ENCODE measurements at places on chromosomes 6 and 20. TPM values are rescaled to one million over a fixed set of nuclear protein-coding genes. Genes with fewer than 3 reads are reported as not detected.

- DNase-seq = no peak
Measured at GRCh38 chr6:31010393-31011060, at the start of gene MUC22. MUC22 (plus strand) TSS chr6:31010474; CDS start chr6:31010707, 233 bp downstream.

- DNase-seq = no peak
Measured at GRCh38 chr20:46111028-46111835, 6.9 kb upstream of the CD40 start.

ZC3H12D gene
- 248 TPM for total RNA-seq

RNF182 gene
- total RNA-seq = 0.25 TPM

DNA sequence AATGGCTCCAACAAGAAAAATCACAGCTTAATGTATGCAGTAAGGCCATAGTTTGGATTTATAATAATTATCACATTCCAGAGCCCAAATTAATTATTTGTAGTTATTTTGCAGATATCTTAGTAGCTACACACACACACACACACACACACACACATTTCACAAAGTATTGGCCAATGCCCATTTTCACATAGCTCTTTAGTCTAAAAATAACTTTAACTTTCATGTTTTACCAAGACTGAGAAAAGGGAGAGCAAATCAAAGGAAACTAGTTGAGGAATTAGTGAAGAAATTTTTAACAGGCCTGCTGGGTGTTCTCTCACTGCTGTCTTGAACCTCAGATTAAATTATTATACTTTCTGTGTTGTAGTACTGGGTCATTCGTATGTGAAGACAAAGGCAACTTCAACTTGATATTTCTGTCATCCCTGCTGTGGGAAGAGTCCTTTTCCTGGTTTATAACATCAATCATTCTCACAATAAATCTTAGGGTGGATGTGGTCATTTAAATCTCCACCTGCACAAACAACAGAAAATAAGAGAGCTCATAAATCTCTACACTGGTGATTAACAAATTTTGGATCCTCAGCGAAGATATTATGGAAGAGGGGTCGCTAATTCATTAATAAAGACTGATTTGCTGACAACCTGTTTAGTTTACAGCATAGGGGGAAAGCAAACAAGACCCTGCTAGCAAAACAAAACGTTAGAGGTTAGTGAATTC lies 1.6 kb upstream of the TCF21 start:
- DNase-seq = no peak

DNA sequence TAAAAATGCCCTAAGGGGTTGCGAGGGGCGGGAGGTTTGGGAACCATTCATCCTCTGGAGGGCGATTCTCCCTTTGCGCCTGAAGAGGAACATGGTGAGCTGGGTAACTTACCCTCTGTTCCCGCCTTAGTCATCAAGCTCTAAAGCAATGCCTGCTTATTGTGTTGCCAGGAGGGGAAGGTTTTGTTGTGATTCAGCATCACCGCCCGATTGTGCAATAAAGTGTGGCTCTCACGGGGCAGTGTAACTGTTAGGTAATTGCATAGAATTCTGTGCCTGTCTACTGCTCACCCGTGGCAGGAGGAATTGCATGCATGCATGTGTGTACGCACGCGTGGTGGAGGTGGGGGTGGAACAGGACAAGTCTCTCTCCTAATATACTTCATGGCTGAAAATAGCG lies 95.5 kb upstream of the AGPAT4 start:
- DNase-seq = no peak

DNA sequence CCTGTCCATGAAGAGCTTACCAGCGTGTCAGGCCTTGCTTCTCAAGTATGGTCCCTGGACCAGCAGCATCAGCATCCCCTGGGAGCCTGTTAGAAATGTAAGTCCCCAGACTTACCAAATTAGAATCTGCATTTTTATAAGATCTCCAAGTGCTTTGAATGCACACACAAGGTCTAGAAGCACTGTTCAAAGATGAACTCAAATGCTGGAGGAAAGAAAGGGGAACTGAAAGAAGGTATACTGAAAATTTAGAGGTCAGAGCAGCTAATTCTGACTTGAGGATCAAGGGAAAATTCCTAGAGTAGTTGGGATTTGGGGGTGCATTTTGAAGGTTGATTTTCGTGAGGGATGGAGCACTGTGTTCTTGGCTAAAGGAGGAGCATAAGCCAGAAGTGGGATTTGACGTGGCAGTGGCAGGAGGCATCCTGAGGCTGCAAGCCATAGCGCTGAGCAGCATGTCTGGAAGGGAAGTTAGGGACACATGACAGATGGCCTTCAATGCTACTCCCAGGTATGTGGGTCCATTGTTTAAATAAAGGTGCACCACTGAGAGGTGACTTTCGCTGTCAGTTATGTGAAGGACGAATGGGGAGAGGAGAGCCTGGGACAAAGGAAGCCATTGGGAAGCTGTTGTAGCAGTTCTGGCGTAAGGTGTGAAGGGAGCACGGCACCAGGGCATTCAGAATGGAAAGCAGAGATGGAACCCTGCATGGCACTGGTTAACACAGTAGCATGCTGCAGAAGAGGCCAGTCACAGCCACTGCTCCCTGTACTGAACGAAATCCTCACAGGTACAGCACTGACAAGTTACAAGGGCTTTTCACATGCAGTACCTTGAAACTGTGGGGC lies 36.2 kb downstream of the ARMC2 start:
- no peak for DNase-seq

DNA sequence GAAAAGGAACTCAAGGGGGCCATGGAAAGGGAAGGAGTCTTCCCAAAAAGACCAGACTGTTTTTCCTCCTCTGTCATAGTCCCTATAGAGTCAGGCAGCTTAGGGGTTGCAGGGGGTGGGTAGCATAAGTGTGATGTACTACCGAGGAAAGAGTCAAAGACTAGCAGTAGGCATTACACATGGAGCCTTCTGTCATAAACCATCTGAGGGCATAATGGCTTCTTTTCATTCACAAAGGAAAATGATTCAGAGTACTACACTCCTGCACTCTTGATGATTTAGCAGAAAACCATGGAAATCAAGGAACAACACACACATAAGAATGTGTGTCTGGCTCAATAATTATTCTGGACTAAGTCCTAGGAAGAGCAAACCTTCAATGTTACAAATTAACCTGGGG lies 14.9 kb downstream of the PLN start:
- DNase-seq = no peak

DNA sequence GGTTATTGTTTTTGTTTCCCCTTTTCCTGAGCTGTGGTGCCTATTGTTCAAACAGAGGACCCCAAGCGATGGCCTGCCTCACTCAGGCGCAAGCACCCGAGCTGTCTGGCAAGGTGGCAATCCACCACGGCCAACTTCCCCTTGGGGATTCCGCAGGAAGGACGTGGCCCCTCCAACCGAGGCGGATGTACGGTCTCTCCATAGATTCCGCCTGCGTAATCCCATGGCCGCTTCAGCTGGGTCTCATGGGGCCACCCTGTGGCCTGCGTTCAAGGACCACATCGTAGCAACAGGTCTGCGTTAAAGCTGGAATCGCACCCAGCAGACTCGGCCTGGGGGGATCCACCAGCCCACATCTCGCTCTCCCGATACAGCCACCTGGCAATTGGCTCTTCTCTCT lies 79.9 kb downstream of the CEBPB start:
- no peak for DNase-seq

TMEM244 gene
- not detected for total RNA-seq

GRCh38 chr6:53877151-53877550 lies 82.3 kb downstream of the LRRC1 start:
- no peak for DNase-seq

- no peak for DNase-seq
Measured at GRCh38 chr6:18506382-18507017, 119.3 kb downstream of the RNF144B start.
